ENCODE measurements at places on chromosomes 6 and 20. TPM values are rescaled to one million over a fixed set of nuclear protein-coding genes. Genes with fewer than 3 reads are reported as not detected.

GRCh38 chr20:61119273-61119672, 132.8 kb upstream of the CDH4 start:
- no peak for DNase-seq

Gene BLTP3A
- 13.1 TPM for polyA plus RNA-seq

Gene LGSN
- 0.96 TPM for polyA plus RNA-seq

Gene CD24
- polyA plus RNA-seq: 140 TPM

GRCh38 chr20:36317675-36318074, 11.5 kb downstream of the DLGAP4 start:
- DNase-seq: no peak

- DNase-seq: no peak
Measured at GRCh38 chr6:38116248-38116647, 296.7 kb downstream of the ZFAND3 start.

GRCh38 chr20:63536241-63536977, 767 bp downstream of the PTK6 start:
- DNase-seq: no peak

DNA sequence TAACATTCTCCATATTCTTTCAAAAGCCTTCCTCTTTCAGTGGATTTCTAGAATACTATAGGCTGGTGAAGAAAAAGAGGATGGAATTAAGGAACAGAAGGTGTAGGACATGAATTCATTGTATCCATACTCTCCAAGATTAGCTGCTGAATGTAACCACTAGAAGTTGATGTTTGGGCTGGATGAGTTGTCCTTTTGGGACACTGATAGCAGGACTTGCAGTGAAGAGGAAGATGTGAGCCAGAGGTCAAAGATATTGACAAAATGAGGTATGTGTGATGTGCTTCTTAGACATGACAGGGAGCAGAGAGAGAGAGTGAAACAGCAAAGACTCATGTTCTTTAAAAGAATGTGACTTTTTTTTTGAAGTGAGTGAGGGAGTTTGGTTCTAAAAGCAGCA, 134.3 kb upstream of the MAN1A1 start:
- no peak for DNase-seq

Gene RIMS1
- polyA plus RNA-seq: 0.81 TPM

- DNase-seq: peak; percentile 51
Measured at GRCh38 chr6:80133020-80133419, 26.5 kb downstream of the BCKDHB start.

GRCh38 chr6:95325916-95326315, 251.4 kb upstream of the MANEA start:
- no peak for DNase-seq

- no peak for DNase-seq
Measured at GRCh38 chr20:57824909-57825308, 115.1 kb upstream of the PMEPA1 start.

- DNase-seq: no peak
Measured at GRCh38 chr6:125196613-125197012, 43.0 kb downstream of the TPD52L1 start.

DNA sequence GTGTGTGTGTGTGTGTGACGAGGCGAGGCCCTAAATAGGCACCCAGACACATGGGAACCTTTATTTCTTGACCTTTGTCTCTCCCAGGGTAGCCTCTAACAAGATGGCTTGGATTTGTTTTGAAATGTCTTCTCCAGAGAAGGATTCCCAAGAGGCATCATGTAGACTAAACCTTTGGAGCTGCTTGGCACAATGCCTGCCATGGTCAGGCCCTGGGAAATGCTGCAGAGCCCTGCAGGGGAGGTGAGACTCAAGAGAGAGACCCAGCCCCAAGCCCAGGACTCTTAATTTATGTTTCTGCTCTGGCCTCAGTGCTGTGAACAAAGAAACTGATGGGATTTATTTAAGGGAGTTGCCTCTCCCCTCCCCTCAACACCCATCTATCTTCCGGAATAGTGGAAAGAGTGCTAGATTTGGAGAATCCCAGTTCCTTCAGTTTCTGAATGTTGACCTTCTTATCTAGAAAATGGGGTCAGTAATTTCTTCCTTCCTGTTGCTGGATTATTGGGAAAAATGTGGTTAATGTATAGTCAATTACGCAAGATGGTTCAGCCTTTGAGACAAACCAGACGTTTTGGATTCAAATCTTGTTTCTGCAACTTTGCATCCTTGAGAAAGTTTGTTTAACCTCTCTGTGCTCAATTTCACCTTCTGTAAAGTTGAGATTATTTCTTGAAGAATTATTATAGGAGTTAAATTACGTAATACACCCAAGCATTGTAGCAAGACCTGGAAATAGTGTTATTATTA, 434.8 kb downstream of the MAFB start:
- DNase-seq: no peak

Gene CCHCR1
- 37.9 TPM for polyA plus RNA-seq

Gene TCP11
- 1.5 TPM for polyA plus RNA-seq

Gene HLA-DRA
- 79.3 TPM for polyA plus RNA-seq

Gene HCRTR2
- not detected for polyA plus RNA-seq

DNA sequence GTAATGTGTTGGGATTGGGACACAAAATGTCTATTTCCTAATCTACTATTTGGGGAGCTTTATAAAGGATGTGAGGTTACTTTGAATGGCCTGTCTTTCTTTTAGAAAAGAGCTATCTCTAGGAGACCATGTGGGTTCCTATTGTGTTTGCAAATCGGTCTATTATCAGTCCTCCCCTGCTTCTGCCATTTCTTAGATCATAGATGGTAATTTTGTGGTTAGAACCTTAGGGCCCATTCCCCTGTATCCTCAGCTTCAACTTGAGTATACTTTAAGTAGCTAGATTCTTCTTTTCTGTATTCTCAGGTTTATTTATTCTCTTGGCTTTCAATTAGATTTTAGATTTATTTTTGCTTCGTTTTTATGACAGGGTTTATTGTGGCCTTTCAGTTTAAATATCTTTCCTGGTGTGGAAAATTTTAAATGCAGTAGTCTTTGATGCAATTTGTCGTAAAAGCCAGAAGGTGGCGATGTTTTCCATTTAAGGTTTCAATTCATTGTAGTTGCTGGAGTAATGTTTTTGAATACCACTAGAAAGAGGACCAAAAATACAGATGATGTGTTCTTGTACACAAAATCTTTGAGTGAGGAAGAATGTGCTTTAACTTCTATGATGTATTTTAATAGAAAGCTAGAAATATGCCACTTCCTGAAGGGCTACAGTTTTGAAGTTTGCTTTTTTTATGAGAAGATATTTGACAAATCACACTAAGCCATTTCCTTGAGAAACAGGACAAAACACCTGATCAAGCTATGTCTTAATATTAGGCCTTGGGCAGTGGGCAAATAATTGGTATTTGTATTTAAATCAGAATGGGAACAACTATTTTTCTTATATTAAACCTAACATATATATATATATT, 20.3 kb downstream of the TBPL1 start:
- DNase-seq: peak; percentile 31

All from right lung (tissue), 10 donors.